ENCODE measurements at places on chromosomes 12 and 14. TPM values are rescaled to one million over a fixed set of nuclear protein-coding genes. Genes with fewer than 3 reads are reported as not detected.

MANSC4 gene
- total RNA-seq: 0.63 TPM

ACTR6 gene
- total RNA-seq: 36.3 TPM

TMPRSS12 gene
- total RNA-seq: not detected

FAM90A1 gene
- not detected for total RNA-seq

ITGA7 gene
- 11.6 TPM for total RNA-seq

FOXA1 gene
- total RNA-seq: not detected

MDGA2 gene
- total RNA-seq: 54.1 TPM

IGF1 gene
- total RNA-seq: 4.4 TPM
